Nucleus accumbens (tissue), 56 donors: ENCODE measurements at places on chromosomes 5 and 9.

GRCh38 chr5:159415301-159415937, 85.1 kb upstream of the IL12B start:
- DNase-seq, result no peak

DNA sequence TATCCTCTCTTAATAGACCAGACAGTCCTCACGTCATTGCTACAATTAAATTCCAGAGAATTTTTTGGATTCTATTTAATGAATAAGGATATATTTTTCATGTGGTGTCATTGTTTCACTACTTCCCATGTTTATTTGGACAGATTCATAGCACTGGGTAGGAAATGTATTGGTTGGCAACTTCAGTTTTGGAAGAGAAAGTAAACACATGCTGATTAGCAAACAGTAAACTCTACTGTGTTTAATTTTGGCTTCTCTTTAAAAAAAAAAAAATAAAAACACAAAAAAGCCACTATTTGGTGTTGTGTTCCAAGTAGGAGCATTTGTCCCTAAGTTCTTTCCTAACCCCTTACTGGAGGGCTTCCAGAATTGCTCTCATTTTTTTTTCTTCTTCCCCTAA, 77.3 kb downstream of the NFIB start:
- DNase-seq, result no peak

GRCh38 chr5:149406203-149406978, 27.3 kb upstream of the IL17B start:
- DNase-seq, result no peak

- DNase-seq, result no peak
These were observed 24.9 kb upstream of the CEP120 start for GRCh38 chr5:123448017-123448617.

- DNase-seq, result peak; percentile 59
These were observed at the start of gene MAN2A1 for GRCh38 chr5:109689740-109690241. Gene MAN2A1 (plus strand): TSS chr5:109689927. CDS start chr5:109690418, 491 bp downstream.

DNA sequence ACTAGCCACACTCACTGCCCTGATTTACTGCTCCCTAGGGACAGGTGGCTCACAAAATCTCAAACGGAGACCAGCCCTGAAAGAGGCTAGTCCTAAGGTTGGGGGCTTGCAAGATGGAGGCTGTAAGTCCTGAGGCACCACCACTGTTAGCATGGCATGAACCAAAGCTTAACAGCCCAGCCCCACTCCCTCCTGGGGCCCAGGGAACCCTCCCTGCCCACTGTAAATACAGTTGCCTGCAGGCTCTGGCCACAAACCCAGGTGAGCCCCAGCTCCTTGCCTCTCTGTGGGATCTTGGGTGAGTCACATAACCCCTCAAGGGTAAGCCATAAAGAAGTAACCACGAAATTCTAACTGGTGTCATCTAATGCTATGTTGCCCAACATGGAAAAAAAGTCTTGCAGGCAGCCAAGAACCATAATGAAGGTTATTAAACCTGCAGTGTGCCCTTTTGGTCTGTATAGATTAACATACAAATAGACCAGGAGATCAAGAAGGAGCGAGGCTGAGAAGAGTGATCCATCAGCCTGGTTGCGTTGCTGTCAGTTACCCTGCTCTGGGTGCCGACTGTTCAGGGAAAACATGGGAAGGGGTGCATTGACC, 1.7 kb upstream of the POMT1 start:
- DNase-seq, result no peak

- DNase-seq, result no peak
These were observed 16.1 kb downstream of the OLFML2A start for GRCh38 chr9:124793015-124793541.

- no peak for DNase-seq
These were observed 38.5 kb upstream of the FCHO2 start for GRCh38 chr5:72917371-72917776.

DNA sequence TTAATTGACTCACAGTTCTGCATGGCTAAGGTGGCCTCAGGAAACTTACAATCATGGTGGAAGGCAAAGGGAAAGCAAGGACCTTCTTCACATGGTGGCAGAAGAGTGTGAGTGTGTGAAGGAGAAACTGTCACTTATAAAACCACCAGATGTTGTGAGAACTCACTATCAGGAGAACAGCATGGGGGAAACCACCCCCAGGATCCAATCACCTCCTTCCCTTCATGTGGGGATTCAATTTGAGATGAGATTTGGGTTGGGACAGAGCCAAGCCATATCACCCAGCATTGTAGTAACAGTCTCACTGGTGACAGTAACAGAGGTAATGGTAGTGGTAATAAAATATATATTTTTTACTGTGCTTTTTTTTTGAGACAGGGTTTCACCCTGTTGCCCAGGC, 18.1 kb downstream of the ZBTB5 start:
- no peak for DNase-seq

DNA sequence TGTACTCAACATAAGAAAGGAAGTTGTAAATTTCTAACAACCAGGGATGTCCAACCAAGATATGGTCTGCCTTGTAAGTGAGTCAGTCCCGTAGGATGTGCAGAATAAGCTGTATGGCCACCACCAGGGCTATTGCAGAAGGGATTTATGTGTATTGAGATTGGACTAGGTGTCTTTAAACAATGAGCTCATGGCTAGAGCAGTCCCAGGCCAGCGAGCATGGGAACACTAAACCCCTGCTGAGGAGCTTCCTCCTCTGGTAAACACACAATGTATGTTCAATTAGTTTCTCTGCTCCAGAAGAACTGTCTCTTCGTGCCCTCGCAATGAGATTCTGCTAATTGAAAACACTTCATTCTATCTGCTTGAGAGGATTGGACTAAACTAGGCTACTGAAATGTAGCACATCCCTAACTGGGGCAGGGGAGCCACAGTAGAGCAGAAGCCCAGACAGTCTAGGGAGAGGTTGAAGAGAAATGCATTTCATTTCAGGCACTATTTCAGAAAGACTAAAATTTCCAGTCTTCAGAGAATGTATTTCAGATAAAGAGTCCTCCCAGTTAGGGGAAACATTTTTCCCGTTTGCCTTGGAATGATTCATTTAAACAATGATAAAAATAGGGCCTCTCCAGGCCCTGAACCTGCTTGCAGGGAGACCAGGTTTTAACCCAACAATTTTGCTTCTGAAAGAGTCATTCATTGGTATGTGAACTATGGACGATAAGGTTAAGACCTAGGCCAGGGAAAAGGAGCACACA, 154.7 kb downstream of the FAM114A2 start:
- DNase-seq, result no peak

- DNase-seq, result no peak
These were observed 53.8 kb downstream of the GLRA1 start for GRCh38 chr5:151870820-151871219.
